PC-3 (cell line): ENCODE measurements at places on chromosomes 2 and 18. TPM values are rescaled to one million over a fixed set of nuclear protein-coding genes. Genes with fewer than 3 reads are reported as not detected.

CTNNA2 gene
- total RNA-seq, result not detected in 2 replicates

DNA sequence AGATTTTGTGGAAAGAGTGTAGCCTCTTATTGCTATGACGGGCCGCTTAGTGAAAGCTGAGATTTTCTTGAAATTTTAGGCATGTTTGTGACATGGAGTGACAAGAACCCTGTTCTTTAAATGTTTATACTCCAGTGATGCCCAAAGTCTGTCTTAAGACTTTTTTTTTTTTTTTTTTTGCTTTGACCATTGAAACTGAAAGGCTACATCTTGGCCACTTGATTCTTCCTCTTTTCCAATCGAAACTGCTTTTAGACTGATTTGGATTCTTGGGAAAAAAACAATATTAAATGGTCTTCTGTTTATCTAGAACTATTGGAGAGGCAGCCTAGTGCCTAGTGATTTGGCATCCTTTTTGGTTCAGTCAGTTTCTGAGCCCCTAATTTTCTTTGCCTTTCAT is 2.4 kb upstream of the SLC8A1 start:
- no peak for DNase-seq

- peak; percentile 11 for DNase-seq
Observed at GRCh38 chr2:127305990-127306585, 12.1 kb upstream of the ERCC3 start.

GPR155 gene
- total RNA-seq, result 0.69 and 1.3 TPM in 2 replicates

MSTN gene
- total RNA-seq, result not detected in 2 replicates

DNA sequence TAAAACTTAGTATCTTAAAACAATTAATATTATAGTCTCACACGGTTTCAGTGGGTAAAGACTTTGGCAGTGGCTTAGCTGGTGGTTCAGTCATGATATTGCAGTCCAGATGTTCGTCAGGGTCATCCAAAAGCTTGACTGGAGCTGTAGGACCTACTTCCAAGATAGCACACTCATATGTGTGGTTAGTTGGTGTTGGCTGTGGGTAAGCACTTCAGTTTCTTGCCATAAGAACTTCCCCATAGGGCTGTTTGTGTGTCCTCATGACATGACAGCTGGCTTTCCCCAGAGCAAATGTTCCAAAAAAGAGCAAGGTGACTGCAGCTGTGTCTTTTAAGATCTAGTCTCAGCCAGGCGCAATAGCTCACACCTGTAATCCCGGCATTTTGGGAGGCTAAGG is 48.5 kb upstream of the EPC2 start:
- no peak for DNase-seq

GRCh38 chr2:68839260-68839833 is 31.9 kb downstream of the BMP10 start:
- DNase-seq, result peak; percentile 58

GRCh38 chr2:30224151-30224550 is 7.2 kb upstream of the LBH start:
- DNase-seq, result no peak
